ENCODE measurements at places on chromosomes 1 and 21.

- DNase-seq, result no peak
Observed at GRCh38 chr1:218664385-218665170, 319.4 kb downstream of the TGFB2 start.

DNA sequence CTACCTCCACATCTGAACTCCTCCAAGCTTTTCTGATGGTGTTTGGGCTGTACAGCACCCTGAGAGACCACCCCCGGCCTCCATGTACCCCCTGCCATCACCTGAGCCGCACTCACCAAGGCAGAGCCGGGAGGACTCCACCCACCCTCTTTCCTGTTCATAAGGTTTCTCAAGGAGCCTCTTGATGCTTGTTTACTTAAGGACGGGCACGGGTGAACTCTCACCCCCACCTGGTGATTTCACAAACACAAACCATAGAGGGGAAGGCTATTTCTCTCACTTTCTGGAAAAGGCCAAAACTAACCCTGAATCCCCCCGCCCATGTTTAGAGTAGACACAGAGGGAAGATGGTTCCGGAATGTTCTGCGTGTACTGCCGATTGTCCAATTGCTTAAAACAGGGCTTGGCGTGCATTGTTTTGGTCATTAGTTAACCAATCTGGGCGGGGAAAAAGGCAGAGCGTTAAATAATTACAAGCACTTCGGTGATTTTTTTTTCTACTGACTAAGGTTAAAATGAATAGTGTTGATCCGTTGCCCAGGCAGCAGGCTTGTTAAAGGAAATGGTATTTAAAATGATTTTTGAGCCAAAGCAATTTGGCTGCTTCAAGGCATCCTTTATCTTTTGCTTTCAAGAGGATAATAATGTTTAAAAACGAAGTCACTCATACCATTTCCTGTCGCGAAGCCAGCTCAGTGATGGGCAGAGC lies 279.8 kb upstream of the VAMP3 start:
- no peak for DNase-seq

DNA sequence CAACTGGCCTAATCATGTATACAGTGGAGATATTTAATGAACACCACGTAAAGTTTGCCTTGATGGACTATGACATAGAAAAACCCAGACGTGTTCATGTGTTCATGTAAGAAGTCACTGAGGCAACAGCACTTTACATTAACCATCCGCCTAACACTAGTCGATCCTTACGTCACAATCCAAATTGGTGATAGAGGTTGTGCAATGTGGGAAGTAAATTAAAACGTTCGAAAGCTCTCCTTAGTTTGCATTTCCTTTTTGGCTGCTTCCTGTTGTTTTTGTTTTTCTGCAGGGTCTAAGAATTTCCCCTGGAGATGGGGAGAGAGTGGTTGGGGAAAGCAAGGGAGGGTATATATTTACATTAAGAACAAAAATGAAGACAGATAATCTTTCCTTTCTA lies 587.5 kb upstream of the ADGRL2 start:
- no peak for DNase-seq

- DNase-seq, result no peak
Observed at GRCh38 chr1:157096881-157097280, 2.7 kb downstream of the ETV3L start.

DNA sequence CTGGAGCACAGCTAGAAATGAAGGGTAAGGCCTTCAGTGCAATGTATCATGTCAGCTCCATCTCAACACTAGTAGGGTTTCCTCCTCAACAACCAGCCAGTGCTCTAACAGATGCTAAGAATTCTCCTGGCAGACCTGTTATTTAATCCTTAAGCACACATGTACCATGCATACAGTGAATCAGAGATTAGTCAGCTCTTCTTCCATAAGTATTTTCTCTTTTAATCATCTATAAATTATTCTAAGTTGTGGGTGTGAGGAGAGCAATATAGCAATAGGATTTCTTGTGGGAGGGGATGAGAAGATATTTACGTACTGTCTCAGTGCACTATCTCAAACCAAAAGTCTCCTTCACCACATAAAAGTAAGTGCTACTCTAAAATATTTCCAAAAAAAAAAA lies 95.3 kb downstream of the COP1 start:
- no peak for DNase-seq

DNA sequence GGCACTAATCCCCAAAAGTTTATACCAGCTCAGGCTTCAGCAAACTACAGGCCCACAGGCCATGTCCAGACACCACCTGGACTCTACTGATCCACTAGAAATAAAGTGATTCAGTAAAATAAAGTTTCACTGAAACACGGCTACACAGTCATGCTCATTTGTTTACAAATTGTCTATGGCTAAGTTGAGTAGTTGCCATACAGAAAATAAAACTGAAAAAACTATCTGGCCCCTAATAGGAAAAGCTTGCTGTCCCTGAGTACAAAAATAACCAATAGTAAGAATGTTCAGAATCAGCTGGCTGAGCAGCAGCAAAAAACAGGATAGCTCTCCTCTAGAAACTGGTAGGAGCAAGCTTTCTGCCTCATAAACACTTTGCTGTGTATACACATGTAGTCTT lies 221.5 kb downstream of the RERE start:
- DNase-seq, result no peak

GRCh38 chr21:31879241-31879650 lies 6.4 kb downstream of the HUNK start:
- no peak for DNase-seq

DNA sequence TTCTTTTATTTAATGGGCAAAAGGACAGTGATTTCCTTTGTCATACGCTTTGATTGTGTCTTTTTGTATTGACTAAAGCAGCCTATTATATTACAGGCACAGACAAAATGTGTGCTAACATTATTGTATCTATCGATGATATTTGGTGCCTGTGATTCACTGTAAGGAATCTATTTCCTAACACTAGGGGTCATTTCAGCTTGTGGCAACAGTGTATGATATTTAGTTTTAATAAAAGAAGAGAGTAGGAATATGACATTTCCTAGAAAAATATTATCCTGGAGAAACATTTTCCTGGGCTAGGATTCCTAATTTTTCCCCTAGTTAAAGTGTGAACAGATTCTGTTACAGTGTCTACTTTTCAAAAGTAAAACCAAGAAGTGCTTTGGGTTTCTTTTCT lies 42.8 kb downstream of the TYW3 start:
- no peak for DNase-seq

DNA sequence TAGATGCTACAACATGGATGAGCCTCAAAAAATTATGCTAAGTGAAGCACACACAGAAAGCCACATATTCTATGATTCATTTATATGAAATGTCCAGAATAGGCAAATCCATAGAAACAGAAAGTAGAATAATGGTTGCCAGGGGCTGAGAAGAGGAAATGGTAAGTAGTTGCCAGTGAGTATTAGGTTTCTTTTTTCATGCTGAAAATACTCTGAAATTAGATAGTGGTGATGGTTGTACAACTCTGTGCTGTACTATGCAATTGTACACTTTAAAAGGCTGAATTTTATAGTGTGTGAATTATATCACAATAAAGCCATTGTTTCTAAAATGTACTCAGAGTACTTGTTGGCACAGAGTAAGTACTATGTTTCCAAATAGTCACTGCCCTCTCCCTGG lies 15.5 kb upstream of the GFI1 start:
- DNase-seq, result no peak

- no peak for DNase-seq
Observed at GRCh38 chr1:60727552-60727951, 354.8 kb upstream of the NFIA start.
